ENCODE measurements at places on chromosomes 2 and 18.

DNA sequence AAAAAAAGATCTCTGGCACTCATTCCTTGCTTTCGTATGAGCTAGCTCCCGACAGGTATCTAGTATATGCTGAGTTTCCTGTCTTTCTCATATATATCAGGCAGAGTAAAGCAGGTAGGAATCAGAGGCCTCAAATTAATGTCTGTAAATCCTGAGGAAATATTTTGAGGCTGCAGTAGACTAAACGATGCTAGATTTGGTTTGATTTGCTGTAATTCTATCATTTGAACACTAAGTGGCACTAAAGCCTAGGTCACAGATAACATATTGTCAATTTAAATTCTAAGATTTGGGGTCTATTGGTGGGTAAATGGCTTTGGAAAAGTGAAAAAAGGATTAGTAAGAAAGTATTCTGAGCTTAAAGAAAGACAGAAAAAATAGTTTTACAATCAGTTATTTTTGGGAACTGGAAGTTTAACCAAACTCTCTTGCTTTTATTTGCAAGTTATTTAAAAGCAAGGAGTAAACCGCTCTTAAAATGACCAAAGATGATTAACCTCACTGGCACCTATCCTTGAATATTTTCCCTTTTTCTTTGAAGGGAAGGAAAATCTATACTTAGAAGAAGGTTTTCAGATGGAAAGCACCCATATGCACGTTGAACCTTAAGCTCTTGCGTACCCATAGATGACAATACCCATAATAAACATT lies 37.6 kb upstream of the SLC4A10 start:
- DNase-seq: peak; percentile 24

DNA sequence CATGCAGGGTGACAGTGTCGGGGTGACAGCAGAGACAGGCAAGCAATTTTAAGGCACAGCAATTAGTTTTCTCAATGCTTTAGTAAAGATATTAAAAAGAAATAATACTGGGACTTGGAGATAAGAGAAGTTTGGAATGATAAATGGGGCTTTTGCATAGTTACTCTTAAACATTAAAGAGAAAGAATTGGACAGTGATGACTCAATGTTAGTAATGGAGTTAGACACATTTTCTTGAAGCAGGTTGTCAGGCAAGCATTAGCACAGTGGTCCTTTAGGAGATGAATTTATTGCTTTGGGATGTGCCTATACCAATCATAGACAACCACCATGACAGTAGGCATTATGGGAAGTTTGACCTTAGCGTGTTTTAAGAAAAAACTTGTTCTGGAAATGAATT lies 228.3 kb upstream of the RAB12 start:
- DNase-seq: no peak

DNA sequence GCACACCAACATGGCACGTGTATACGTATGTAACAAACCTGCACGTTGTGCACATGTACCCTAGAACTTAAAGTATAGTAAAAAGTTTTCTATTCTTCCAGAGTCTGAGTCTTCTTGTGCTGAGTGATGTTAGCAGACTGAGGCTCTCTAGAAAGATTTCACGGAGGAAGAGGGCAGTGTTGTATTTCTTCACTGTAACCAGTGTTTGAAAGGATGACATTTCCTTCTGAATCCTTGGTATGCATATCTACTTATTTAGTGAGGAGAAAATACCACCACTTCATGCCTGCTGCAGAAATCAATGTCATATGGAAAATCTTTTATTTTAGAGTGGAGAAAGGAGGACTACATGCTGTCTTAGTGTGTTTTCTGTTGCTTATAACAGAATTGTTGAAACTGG lies 357.1 kb downstream of the CCDC85A start:
- DNase-seq: no peak

DNA sequence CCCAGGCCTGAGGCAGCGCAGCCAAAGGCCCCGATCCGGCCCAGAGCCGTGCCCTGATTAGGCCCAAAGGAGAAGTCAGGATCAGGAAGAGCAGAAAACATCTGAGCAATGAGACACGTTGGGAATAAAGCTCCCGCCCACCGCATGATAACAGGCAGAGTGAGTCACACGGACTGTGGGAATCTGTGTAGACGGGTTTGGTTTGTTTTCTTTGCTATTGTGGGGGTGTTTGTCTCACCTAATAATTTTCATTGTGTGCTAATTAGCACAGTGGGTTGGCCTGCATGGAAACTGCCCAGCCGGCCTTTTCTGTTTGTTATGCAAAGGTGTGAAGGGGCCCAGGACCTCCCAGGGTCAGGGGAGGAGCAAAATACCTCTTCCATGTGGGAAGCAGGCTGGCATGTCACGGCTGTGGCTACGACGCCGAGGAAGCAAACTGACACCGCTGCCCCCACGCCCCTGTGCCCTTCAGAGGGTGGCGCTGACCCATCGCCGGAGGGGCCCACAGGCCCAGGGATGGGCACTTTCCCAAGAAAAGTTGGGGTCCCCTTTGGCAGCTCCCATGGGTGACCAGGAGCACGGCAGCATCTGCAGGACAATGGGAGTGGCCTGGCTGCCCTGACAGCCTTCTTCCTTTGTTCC lies 68.4 kb upstream of the CTDP1 start:
- DNase-seq: peak; percentile 86

- no peak for DNase-seq
Measured at GRCh38 chr2:144071461-144071860, 448.5 kb downstream of the ZEB2 start.

- no peak for DNase-seq
Measured at GRCh38 chr2:186879312-186879711, 30.3 kb upstream of the ZSWIM2 start.

DNA sequence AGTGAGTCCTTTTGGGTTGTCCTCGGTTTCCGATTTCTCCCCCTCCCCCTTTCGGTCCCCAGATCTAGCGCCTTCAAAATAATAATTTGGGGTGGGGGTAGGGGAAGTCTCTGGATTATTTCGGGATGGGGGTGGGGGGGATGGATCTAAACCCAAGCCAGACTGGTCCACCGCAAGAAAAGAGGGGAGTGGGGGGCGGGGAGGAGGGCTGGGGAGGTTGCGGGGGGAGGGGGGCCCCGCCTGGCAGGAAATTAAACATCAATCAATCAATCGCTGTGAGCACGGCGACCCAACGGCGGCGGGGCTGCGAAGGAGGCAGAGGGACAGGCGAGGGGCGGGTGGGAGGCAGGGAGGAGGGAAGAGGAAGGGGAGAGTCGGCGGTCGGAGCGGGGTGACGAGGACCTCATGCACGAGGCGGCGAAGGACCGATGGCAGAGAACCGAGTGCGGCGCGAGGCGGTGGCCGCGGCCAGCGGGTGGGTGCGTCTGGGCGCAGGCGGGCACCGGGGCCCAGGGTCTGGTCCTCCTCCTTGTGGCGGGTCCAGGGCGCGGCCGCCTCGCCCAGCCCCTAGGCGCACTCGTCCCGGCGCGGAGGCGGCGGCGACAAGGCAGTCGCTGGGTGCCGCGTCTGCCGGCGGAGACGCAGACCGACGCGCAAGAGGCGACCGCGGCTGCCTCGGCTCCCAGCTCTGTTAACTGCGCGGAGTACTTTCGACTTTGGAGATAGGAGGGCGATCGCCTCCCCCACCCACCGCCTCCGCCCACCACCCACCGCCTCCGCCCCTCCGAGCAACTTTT lies 468 bp upstream of the SATB2 start:
- DNase-seq: peak; percentile 38

DNA sequence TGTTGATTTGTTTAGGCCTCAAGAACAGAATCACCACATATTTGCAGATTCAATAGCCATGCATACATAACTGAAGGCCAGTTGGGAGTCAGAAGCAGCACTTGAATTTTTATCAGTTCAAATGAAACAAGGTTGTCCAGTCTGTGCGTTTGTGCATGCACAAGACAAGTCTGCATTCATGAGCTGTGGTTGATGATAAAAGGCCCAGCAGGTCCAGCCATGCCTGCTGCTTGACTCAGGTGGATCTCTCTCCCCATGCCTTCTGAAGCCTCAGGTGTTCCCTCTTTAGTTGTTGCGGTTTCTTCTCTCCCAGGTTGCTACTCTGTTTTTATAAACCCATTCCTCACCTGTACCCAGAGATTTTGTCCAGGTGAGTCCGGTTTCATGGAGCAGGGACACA lies 124.5 kb downstream of the CCDC102B start:
- no peak for DNase-seq

GRCh38 chr18:50065527-50065926 lies 129.4 kb downstream of the MYO5B start:
- no peak for DNase-seq

DNA sequence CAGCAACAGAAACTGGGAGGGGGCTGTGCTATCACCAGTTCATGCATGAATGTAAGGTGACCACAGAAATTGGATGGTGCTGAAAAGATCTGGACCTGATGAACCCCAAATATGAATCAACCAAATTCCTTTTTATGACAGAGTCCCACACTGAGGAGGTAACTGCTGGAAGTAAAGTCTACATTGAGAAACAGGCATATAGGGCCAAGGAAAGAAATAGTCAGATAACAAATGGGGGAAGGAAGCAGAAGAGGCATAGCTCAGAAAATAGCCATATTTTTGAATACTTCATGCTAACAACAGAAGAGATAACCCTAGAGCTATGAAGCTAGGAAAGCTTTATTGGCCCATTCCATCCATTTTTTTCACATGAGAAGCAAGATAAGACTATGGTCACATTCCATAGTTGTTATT lies 25.8 kb downstream of the ZC3H6 start:
- DNase-seq: no peak

DNA sequence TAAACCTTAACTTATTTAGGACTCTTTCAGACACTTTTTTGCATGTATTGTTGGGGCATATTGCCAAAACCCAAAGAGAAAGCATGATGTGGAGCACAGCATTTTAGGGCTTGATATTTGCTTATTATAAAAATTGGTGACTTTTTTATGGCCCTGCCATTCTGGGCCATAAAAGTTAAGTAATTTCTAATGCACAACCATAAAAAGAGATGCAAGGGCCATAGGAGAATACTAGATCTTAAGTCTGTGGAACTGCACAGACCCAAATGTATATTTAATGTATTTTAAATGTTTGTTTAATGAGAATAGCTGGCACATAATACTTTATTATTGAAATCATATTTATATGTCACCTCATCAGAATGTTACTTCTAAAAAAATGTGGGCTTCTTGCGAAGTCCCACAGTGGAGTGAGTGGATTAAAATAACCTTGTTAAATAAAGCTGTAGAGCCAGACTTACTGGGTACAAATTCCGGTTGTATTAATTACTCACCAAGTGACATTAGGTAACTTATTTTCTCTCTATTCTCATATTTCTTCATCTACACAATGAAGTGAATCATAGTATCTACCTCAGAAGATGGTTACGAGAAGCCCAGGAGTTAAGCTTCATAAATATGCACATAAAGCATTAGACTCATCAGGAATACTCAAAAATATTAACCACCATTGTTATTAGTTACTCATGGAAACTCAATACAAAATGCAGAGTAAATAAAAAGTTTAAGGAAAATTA lies 52.2 kb downstream of the HNMT start:
- DNase-seq: no peak

DNA sequence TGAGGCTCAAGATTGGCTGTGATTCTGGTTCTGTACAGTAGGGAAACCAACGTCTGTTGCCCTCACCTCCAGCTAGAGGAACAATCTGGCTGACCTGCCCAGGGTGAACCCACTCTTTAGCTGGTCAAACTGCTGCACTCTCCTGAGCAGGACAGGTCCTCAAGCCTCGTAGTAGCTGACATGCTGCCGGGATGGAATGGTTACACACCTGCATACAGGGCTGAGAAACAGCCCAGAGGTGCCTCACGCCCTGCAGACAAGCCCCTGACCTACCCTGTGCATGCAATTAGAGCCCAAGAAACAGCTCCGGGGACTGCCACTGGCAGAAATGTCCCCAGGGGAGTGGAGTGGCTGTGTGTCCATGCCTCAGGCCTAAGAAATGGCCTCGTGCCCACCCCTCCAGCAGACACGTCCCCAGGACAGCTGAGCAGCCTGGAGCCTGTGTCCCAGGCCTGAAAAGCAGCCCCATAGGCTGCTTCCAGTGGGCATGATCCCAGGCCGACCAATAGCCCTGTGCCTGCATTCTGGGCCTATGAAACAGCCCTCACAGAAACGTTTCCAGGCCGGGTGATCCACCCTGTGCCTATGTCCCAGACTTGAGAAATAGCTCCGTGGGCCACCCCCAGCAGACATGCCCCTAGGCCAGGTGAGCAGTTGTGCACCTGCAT lies 25.4 kb downstream of the BOLL start:
- DNase-seq: no peak

DNA sequence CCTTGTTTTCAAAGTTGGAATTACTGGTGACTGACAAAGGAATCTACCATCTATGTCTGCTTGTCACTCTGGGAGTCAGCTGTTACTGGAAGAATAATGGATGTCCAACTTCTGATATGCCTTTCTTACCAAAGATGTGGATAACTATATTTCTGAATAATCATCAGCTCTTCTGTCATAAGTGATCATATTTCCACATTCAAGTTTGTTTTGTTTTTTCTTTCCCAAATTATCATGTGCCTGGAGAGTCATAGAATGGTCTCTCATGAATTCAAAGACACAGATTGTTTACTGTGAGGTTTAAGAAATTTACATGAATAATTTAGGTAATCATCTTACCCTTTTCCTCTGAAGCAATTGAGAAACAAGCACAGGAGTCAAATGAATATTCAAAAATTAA lies 986.7 kb upstream of the CDH2 start:
- no peak for DNase-seq

DNA sequence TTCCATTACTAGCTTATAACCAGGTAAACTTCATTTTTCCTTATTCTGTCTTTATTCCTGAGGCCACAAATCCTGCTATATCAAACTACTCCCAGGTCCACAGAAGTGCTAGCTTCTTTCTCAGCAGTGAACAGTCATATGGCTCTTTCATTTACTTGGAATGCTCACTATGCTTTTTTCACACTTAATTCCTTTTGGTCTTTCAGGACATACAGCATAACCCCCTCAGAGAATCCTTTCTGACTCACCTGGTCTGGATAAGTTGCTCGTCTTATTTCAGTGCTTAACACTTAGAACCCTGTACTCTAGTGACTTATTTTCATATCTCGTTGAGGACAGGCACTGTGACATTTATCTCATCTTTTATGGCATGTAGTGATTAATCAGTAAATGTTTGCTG lies 325.0 kb upstream of the UBE2E3 start:
- no peak for DNase-seq

DNA sequence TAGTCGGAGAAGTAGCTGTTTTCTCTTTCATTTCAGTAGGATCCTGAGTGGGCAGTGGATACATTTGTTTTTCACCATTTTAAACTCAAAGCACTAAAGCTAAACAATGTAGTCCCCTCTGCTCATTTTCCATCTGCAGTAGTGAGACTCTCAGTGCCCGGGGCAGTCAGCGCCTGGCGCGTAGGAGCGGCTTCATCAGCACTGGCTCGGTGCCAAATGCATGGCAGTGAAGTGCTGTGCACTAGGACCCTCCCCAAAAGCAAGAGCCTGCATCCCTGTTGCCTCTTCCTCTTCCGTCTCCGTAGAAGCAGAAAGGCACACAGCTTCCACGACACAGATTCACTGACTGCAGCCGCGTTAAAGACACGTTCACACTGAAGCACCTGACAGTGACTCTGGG lies 19.0 kb upstream of the ESPNL start:
- no peak for DNase-seq

DNA sequence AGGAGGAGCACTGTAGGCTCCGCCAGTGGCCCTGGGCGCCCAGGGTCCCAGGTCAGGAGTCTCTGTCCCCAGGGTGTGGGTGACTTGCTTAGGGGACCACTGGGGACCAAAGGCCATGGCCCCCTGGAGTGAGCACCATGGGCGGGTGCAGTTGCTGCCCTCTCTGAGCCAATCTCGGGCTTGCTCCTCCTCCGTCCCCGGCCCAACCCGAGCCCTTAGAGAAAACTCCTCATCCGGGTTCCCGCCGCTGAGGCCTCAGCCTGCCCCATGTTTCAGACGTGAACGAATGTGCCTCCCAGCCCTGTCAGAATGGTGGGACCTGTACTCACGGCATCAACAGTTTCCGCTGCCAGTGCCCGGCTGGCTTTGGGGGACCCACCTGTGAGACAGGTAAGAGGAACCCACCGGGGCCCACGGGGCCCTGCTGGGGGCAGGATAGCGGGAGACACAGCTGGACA lies 38.6 kb downstream of the SNED1 start:
- no peak for DNase-seq

Data from urothelium cell line (cell line).